ENCODE measurements at places on chromosomes 2 and 18. TPM values are rescaled to one million over a fixed set of nuclear protein-coding genes. Genes with fewer than 3 reads are reported as not detected.

Gene DUSP2
- total RNA-seq = 1.4 TPM

Gene SLC5A7
- total RNA-seq = 0.54 TPM

Gene MERTK
- 13.3 TPM for total RNA-seq

Gene KIAA2012
- total RNA-seq = not detected

Gene ANKRD30BL
- 2.1 TPM for total RNA-seq

Gene UGT1A8
- total RNA-seq = not detected

Gene NGEF
- 0.80 TPM for total RNA-seq

DNA sequence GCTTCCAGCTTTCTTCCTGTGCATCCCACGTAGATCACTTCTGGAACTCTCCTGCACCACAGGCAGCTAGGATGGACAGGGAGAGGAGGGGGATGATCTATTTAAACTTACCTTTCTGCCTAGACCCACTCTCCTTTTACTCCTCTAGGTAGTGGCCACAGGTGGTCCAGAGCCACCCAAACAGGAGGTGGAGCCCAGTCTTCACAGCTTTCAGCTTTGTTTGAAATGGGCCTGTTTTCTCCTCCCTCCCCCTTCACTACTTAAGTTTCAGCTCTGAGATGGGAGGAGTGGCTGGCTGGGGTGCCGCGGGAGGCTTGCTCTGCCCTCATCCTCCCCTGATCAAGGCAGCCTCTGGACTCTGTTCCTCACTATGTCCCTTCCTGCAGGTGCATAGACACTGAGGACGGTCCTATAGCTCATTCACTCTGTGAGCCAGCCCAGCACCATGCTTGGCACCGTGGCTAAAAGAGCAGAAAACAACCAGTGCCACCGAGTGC is 12.6 kb upstream of the CELF4 start:
- H3K4me1 ChIP-seq = no peaks in the 10 kb centered on the region
- no peaks in the 10 kb centered on the region for H3K36me3 ChIP-seq
- no peak for DNase-seq
- no peaks in the 10 kb centered on the region for H3K27me3 ChIP-seq

GRCh38 chr2:24228470-24228869 is 53.6 kb downstream of the FAM228A start:
- no peaks in the 10 kb centered on the region for H3K4me1 ChIP-seq
- no peak overlapping the region for H3K27ac ChIP-seq
- DNase-seq = no peak
- H3K27me3 ChIP-seq = no peaks in the 10 kb centered on the region
- H3K36me3 ChIP-seq = no peaks in the 10 kb centered on the region

GRCh38 chr2:78979380-78980151 is 45.9 kb upstream of the REG3G start:
- H3K36me3 ChIP-seq = no peaks in the 10 kb centered on the region
- DNase-seq = no peak
- no peak overlapping the region for H3K27ac ChIP-seq
- H3K4me3 ChIP-seq = no peak overlapping the region
- H3K27me3 ChIP-seq = no peaks in the 10 kb centered on the region

- H3K27ac ChIP-seq = no peak overlapping the region
- DNase-seq = no peak
- no peaks in the 10 kb centered on the region for H3K4me1 ChIP-seq
- no peak overlapping the region for H3K4me3 ChIP-seq
- H3K36me3 ChIP-seq = no peaks in the 10 kb centered on the region
- H3K27me3 ChIP-seq = no peaks in the 10 kb centered on the region
Measured at GRCh38 chr2:65730186-65730585, 297.8 kb upstream of the SPRED2 start.

GRCh38 chr18:77065221-77065981 is 67.2 kb downstream of the MBP start:
- no peak overlapping the region for H3K27ac ChIP-seq
- H3K27me3 ChIP-seq = no peaks in the 10 kb centered on the region
- H3K36me3 ChIP-seq = no peaks in the 10 kb centered on the region
- H3K4me3 ChIP-seq = no peak overlapping the region
- peaks cover 11% of the 10 kb centered on the region for H3K4me1 ChIP-seq

DNA sequence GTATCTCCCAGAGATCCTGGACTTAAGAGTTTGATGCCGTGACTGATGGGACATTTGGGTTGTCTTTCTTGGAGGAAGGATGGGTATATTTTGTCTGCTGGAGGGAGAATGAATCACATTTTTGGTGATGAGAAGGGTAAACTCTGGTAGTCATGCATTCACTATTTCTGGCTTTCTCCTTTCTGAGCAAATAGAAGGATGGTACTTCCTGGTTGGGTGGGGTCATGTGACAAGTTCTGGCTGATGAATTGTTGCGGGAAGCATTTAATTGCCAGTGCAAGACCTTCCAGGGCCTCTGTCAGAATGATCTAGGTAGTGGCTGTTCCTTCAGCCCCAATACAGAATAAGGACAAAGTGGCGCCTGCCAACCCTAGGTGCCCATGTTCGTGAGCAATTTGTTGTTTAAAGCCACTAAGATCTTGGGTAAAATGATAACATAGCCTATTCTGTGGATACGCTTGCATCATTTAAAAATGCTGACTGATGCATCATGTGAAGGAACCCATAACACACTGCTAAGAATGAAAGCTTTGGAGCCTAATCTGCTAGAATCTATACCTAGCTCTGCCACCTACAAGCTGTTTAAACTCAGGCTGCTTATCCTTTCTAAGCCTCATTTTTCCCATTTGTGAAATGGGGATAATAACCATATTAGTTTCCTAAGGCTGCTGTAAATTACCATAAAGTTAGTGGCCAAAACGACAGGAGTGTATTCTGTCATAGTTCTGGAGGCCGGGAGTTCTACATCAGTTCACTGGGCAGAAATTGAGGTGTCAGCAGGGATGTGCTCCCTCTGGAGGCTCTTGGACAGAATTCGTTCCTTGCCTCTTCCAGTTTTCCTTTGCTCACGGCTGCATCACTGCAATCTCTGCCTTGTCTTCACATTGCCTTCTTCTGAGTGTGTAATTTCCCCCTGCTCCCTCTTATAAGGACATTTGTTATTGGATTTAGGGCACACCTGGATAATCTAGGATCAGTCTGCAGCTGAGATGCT is 281.3 kb downstream of the AGPS start:
- no peak for DNase-seq
- H3K4me3 ChIP-seq = no peak overlapping the region
- H3K27me3 ChIP-seq = no peaks in the 10 kb centered on the region
- no peaks in the 10 kb centered on the region for H3K36me3 ChIP-seq
- H3K27ac ChIP-seq = no peak overlapping the region

DNA sequence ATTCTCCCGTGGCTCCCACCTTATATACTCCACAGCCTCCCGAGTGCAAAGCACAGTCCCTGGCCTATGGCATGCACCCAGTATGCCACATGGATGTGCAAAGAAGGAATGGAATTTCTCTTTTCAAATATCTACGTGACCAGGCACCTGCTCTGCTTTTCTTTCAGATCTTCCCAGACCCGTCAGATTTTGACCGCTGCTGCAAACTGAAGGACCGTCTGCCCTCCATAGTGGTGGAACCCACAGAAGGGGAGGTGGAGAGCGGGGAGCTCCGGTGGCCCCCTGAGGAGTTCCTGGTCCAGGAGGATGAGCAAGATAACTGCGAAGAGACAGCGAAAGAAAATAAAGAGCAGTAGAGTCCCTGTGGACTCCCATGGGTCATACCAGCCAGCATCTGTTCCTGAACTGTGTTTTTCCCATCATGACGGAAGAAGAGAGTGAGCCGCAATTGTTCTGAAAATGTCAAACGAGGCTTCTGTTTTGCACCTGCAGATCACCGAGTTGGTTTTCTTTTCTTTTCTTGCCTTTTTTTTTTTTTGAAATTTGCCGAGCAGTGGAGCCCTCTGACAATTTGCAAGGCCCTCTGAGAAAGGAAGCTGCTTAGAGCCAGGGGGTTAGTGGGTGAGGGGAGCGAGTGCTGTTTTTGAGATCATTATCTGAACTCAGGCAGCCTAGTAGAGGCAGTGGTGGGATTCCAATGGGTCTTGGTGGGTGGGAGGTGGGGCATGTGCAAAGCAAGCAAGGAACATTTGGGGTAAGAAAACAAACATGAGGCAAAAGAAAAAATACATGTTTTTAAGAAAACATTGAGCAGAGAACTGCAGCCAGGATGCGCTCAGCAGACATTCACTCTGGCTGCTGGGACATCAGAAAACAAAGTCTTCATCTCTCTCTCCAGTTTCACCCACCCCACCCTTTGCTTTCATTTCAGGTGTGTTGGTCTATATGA is 26.2 kb downstream of the LBH start:
- no peaks in the 10 kb centered on the region for H3K27me3 ChIP-seq
- DNase-seq = no peak
- H3K36me3 ChIP-seq = no peaks in the 10 kb centered on the region
- H3K27ac ChIP-seq = no peak overlapping the region

DNA sequence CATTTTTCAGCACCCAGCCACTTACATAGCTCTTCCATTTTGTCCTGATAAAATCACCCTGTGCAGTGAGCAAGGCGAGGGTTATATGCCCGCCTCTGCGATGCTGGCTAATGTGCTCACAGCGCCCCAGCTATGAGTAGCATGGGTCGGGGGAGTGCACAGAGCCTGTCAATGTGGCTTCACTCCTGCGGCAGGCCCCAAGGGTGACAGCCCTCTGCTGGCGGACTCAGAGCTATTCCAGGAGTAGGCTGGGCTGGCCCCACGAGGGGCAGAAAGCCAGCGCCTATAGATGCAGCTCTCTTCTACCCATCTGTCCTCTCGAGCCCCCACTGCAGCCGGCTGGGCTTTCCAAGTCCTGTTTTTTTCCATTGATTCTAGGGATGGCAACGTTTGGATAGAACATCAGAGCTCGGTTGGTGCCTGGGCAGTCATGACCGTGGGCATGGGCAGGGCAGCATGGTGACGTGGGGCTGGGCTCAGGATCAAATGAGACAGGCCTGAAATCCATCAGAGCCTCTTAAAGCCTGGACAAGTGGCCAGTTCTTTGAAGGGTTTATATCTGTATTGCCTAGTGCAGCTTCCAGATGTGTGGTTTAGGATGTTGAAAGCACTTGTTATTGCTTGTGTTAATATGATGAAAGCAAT is 134.7 kb downstream of the MCFD2 start:
- no peak overlapping the region for H3K4me3 ChIP-seq
- DNase-seq = no peak
- H3K36me3 ChIP-seq = no peaks in the 10 kb centered on the region
- H3K4me1 ChIP-seq = peaks cover 15% of the 10 kb centered on the region
- H3K27ac ChIP-seq = no peak overlapping the region

DNA sequence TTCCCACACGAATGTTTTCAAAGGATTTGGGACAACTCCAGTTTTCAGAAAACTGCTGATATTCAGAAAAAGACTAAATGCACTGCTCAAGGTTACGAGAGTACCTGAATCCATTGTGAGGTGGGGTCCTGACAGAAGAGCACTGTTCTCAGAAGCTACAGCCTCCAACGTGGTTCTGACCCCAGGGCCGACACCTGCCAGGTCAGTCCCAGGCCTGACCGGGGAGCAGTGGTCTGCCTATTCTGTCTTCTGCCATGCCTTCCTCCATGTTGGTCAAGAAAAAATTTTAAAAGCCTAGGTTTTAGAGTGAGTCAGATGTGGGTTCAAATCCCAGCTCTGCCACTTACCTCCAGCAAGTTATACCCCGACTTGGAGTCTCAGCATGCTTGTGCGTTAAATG is 212.3 kb downstream of the BCL11A start:
- DNase-seq = no peak
- no peak overlapping the region for H3K27ac ChIP-seq
- no peak overlapping the region for H3K4me3 ChIP-seq
- H3K36me3 ChIP-seq = no peaks in the 10 kb centered on the region
- no peaks in the 10 kb centered on the region for H3K4me1 ChIP-seq

DNA sequence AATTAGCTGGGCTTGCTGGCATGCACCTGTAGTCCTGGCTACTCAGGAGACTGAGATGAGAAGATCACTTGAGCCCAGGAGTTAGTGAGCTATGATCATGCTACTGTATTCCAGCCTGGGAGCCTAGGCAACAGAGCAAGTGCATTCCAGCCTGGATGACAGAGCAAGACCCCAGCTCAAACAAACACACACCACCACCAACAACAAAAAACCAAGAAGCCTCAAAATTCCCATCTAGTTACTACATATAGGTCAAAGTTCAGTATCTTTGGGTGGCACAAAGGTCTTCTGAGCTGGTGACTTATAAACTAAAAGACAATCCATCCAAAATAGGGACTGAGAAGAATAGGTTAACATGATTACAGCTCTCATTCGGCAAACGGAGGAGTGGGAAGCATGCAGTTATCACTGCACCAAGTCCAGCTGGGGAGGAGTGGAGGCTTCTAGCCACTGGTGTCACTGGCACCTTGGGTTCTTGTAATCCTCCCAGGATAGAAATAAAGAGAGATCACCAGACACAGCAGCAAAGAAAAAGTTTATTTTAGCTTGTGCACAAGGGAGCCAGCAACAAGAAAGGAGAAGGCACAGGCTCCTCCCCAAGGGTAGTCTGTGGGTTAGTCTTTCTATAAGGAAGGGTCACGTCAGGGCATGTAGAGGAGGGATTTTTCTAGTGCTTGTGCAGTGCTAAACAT is 57.4 kb downstream of the SH2D6 start:
- H3K27ac ChIP-seq = no peak overlapping the region
- no peak for DNase-seq
- H3K36me3 ChIP-seq = no peaks in the 10 kb centered on the region
- H3K4me3 ChIP-seq = no peak overlapping the region
- H3K27me3 ChIP-seq = no peaks in the 10 kb centered on the region

DNA sequence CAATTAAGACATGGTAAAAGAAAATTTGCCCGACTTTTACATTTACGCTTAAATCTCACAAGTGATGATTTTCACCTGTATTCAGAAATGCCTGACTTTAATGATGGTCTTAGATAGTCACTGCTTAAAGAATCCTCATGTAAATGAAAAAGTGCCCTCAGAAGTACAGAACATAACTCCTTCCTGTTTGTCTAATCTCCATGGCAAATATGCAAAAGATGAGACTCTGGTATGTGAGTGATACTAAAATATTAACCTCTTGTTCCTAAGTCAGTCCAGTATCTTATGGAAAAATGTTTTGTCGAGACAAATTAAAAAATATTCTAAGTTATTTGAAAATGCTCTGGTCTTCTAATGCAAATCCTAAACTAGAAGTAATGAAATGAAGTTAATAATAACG is 29.2 kb downstream of the KCTD1 start:
- DNase-seq = no peak
- H3K4me3 ChIP-seq = no peak overlapping the region
- no peak overlapping the region for H3K27ac ChIP-seq
- H3K27me3 ChIP-seq = no peaks in the 10 kb centered on the region
